RWPE2 (cell line): ENCODE measurements at places on chromosomes 11 and 22.

GRCh38 chr11:132607575-132607974, 924.7 kb downstream of the OPCML start:
- no peak for DNase-seq
- no peaks in the 10 kb centered on the region for H3K4me1 ChIP-seq
- no peak overlapping the region for H3K27ac ChIP-seq
- H3K27me3 ChIP-seq: no peaks in the 10 kb centered on the region
- H3K36me3 ChIP-seq: no peaks in the 10 kb centered on the region

- H3K27me3 ChIP-seq: no peaks in the 10 kb centered on the region
- no peak overlapping the region for H3K27ac ChIP-seq
- peaks cover 5% of the 10 kb centered on the region for H3K4me1 ChIP-seq
- no peak overlapping the region for H3K4me3 ChIP-seq
- DNase-seq: no peak
Measured at GRCh38 chr11:73852049-73852448, 24.6 kb downstream of the COA4 start.

DNA sequence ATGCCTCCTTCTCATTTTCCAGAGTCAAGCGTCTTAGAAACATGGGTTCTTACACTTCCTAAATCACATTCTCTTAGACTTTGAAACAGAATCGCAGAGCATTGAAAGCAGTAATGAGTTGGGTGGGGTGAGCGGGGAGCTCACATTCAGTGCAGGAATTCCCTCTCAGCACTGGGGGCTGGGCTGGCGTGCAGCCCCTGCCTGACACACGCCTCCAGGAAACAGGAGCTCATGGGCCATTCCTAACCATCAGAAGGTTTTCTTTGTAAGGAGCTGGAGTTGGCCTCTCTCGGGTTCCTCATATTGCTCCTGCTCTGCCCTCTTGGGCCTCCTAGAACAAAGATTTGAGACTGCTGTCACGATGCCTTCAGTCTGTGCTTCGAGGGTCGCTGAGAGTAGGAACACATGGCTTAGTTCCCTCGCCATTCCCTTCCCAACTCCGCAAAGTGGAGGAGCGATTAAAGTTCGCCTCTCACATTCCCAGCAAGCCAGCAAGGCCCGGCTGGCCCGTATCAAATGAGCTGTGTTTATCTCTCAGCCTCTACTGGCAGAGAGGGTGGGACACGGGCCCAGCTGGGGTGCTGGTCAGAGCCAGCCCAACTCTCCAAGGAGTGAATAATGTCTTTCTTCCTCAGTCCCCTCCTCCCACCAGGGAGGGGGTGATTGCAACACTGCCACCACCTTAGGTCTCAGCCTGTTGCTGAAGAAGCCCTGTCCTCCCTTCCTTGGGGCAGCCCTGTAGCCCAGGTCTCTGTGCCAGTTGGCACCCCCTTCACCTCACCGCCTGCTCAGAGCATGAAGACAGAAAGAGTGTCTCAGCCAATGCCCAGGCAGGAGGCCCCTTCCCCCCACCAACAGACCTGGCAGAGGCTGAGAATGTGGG, 10.4 kb downstream of the CHRDL2 start:
- H3K4me1 ChIP-seq: no peaks in the 10 kb centered on the region
- no peak for DNase-seq
- no peak overlapping the region for H3K4me3 ChIP-seq
- no peak overlapping the region for H3K27ac ChIP-seq
- H3K27me3 ChIP-seq: no peaks in the 10 kb centered on the region

DNA sequence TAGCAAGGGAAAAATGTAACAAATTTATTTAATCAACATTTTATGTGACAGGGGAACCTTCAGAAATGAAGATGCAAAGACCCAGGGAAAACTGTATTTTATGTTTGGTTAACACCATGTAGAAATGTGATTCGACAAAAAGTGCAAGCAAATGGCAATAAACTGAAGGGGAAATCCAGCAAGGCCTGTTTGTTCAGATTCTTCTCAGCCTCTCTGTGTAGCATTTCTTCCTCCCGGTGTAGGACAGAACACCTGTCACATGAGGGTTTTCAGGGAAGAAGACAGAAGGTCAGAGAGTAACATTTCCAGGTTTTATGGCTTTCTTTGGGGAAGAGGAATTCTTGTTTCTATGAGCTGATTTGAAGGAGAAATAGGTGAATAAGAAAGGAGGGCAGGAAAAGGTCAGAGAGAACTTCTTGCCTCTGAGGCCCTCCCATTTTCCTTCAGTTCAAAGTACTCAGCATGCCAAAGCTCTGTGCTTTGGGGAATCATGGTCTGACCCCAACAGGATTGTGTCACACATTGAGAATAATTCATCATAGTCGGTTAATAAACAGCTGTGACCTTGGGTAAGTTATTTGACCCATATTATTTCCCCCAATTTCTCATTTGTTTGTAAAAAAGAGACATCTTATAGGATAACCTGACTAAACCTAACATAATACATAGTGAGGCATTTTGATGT, 45.5 kb upstream of the ME3 start:
- DNase-seq: no peak
- H3K27me3 ChIP-seq: no peaks in the 10 kb centered on the region
- no peak overlapping the region for H3K4me3 ChIP-seq
- H3K36me3 ChIP-seq: peaks cover 4% of the 10 kb centered on the region; the same call in 1 of the 2 replicates

- DNase-seq: no peak
- H3K27me3 ChIP-seq: no peaks in the 10 kb centered on the region
Measured at GRCh38 chr11:8933931-8934330, 1.2 kb upstream of the C11orf16 start.

DNA sequence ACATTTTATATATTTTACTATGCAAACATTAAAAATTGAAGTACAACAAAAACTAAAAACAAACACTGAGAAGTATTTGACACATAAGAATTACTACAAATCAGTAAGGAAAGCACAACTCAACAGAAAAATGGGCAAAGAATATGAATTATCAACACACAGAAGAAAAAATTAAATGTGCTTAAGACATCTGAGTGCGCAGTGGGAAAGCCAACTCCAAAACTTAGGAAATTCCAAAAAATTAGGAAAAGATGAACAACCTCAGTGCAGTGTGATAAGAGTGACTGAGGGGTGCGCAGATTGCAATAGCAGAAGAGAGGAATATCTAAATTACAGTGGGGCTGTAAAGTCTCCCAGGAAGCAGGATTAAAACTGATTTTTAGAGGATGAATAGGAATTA, 1.9 kb upstream of the TMEM41B start:
- no peak overlapping the region for H3K4me3 ChIP-seq
- no peak overlapping the region for H3K27ac ChIP-seq
- H3K4me1 ChIP-seq: peaks cover 16% of the 10 kb centered on the region
- DNase-seq: no peak

DNA sequence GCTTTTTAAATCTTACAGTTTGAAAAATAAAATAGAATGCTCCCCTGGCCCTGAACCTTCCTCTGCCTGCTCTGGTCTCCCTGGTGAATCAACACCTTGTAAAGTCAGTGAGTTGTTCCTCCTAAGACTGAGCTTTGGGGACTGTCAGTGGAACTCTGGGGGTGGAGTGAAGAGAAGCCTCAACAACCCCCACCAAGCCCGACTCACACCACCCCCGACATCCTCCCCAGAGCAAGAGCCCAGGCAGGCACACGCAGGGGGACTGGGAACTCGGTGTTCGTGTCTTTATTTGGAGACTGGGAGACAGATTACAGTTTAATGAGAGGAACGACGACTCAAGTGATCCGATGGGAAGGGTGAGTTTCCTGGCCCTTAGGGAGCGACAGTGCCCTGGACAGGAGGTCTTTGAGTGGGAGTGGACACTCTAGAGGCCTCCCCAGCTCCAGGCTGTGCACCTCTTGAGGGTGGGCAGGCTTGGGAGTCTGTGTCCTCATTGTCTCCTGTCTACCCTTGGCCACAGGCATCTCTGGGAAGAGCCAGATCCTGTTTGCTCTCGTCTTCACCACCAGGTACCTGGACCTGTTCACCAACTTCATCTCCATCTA, 6.2 kb downstream of the KDELR3 start:
- H3K27ac ChIP-seq: no peak overlapping the region
- peaks cover 14% of the 10 kb centered on the region for H3K36me3 ChIP-seq
- H3K4me3 ChIP-seq: no peak overlapping the region
- DNase-seq: no peak
- H3K4me1 ChIP-seq: no peaks in the 10 kb centered on the region
- H3K27me3 ChIP-seq: no peaks in the 10 kb centered on the region

GRCh38 chr22:19117111-19117512, 5.1 kb downstream of the DGCR2 start:
- no peak overlapping the region for H3K27ac ChIP-seq
- no peak for DNase-seq
- H3K4me1 ChIP-seq: peaks cover 4% of the 10 kb centered on the region
- H3K27me3 ChIP-seq: no peaks in the 10 kb centered on the region

GRCh38 chr11:96391698-96392307, 2.0 kb downstream of the JRKL start:
- no peak overlapping the region for H3K27ac ChIP-seq
- no peak overlapping the region for H3K4me3 ChIP-seq
- H3K4me1 ChIP-seq: peaks cover 13% of the 10 kb centered on the region
- no peaks in the 10 kb centered on the region for H3K36me3 ChIP-seq
- H3K27me3 ChIP-seq: no peaks in the 10 kb centered on the region

GRCh38 chr22:21697880-21698279, 32.1 kb downstream of the PPIL2 start:
- H3K36me3 ChIP-seq: peaks cover 6% of the 10 kb centered on the region
- H3K4me1 ChIP-seq: no peaks in the 10 kb centered on the region
- H3K4me3 ChIP-seq: no peak overlapping the region
